ENCODE measurements at places on chromosomes 12 and 14.
A peak's percentile ranks its signal among the peaks of the same experiment; 100 is the strongest.

- DNase-seq, result no peak
- H3K36me3 ChIP-seq, result no peaks in the 10 kb centered on the region
- no peak overlapping the region for H3K27ac ChIP-seq
Observed at GRCh38 chr14:79177106-79177505, 1006.9 kb downstream of the NRXN3 start.

DNA sequence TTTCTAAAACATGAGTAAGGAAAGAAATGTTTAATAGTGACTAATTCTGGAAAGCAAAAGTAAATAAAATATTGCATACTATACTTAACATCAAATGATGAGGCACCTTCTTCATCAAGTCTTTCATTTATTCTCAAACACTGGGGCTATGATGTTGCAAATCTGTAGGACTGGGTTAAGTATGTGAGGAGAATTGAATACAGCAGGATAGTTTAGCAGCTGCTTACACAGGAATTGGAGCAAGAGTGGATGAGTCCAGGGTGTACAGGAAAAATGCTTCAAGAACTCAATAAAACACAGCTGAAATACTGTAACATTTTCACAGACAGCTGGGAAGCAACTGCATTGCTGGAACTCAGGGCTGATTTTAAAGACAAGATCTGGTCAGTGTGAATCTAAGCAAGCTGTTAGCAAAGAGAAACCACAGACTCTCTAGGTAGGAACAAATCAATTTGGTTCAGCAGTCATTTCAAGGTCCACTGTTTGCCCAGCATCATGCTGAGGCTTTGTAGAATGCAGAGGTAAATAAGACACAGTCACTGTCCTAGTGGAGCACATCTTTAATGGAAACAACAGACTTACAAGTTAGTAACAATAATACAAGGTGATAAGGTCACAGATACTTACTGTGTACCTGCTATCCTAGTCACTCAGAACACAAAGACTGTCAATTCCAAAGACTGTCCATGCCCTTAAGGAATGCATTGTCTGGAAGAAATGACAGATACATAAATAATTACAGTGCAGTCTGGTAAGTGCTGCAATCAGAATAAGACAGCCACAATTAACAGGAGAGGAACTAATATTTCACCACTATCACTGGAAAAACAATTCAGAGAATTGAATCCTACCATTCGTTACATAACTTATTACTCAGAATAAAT, 96.8 kb upstream of the DACT1 start:
- H3K4me3 ChIP-seq, result no peak overlapping the region
- peaks cover 4% of the 10 kb centered on the region for H3K36me3 ChIP-seq
- DNase-seq, result no peak
- no peak overlapping the region for H3K27ac ChIP-seq
- H3K4me1 ChIP-seq, result no peaks in the 10 kb centered on the region

GRCh38 chr14:32474478-32475195, 145.5 kb downstream of the AKAP6 start:
- no peak for DNase-seq
- H3K4me1 ChIP-seq, result peaks cover 23% of the 10 kb centered on the region
- no peaks in the 10 kb centered on the region for H3K27me3 ChIP-seq
- H3K4me3 ChIP-seq, result no peak overlapping the region
- H3K36me3 ChIP-seq, result no peaks in the 10 kb centered on the region

DNA sequence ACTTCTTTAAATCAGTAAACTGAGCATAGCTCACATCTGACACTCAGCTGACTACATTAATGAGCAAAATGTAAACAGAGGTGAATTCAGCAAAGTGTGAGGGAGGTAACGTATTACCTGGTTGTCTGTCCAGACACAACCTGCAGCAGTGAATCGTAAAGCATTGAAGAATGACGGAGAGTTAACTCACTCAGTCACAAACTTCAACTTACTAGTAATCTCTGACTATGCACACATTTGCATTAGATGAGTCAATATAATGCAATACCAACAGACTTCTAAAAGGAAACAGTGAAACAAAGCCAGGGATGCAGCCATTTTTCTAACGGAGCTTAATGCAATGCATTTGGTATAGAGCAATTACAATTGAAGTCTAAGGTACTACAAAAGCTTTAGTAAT, 40.0 kb downstream of the STX2 start:
- no peak for DNase-seq
- H3K4me1 ChIP-seq, result no peaks in the 10 kb centered on the region
- no peaks in the 10 kb centered on the region for H3K27me3 ChIP-seq
- peaks cover 5% of the 10 kb centered on the region for H3K36me3 ChIP-seq

DNA sequence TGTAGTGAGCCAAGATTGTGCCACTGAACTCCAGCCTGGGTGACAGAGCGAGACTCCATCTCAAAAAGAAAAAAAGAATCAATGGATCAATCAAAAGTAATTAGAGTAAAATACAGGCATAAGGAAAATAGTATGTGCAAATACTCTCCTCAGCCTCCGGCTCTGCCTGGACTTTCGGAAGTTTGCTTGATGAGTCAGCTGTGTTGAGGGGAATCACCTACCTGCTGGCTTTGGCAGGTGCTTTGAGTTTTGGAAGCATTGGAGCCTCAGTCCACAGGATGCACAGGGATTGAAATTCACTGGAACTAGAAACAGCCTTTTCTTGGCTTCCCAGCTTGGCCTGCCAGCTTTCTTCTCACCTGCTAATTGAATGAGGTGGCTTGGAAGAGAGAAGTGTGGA, 268.2 kb downstream of the PCNX1 start:
- H3K4me1 ChIP-seq, result no peaks in the 10 kb centered on the region
- H3K36me3 ChIP-seq, result no peaks in the 10 kb centered on the region
- H3K4me3 ChIP-seq, result no peak overlapping the region
- H3K27ac ChIP-seq, result no peak overlapping the region
- H3K27me3 ChIP-seq, result no peaks in the 10 kb centered on the region

DNA sequence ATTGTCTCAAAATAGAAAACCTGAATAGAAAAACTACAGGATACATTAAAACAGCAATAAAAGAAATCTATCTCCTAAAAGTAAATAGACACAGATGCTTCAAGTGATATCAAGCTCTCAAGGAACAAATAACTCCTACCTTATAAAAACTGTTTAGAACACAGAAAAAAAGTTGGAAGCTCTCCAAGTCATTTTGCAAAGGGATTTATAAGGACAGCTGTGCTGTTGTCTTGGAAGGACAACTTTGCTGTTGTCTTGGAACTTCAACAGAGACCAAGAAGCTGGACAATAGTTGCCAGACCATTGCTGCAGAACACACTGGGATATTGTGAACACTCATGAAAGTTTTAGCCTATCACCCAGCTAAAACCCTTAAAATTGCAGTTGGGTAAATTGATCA, 780.7 kb downstream of the FLRT2 start:
- H3K4me1 ChIP-seq, result no peaks in the 10 kb centered on the region
- no peaks in the 10 kb centered on the region for H3K27me3 ChIP-seq
- no peak overlapping the region for H3K27ac ChIP-seq
- no peak for DNase-seq
- H3K4me3 ChIP-seq, result no peak overlapping the region
- no peaks in the 10 kb centered on the region for H3K36me3 ChIP-seq

- no peak for DNase-seq
- H3K27ac ChIP-seq, result no peak overlapping the region
- H3K4me1 ChIP-seq, result no peaks in the 10 kb centered on the region
- H3K27me3 ChIP-seq, result no peaks in the 10 kb centered on the region
- H3K36me3 ChIP-seq, result no peaks in the 10 kb centered on the region
- no peak overlapping the region for H3K4me3 ChIP-seq
Observed at GRCh38 chr12:29921307-29921706, 137.6 kb upstream of the TMTC1 start.

GRCh38 chr12:12528361-12529270, 34.0 kb downstream of the DUSP16 start:
- no peak overlapping the region for H3K4me3 ChIP-seq
- peaks cover 5% of the 10 kb centered on the region for H3K4me1 ChIP-seq
- no peaks in the 10 kb centered on the region for H3K27me3 ChIP-seq

- no peak overlapping the region for H3K27ac ChIP-seq
- no peak overlapping the region for H3K4me3 ChIP-seq
- no peaks in the 10 kb centered on the region for H3K4me1 ChIP-seq
- no peak for DNase-seq
Observed at GRCh38 chr12:66683073-66683472, 4.2 kb upstream of the GRIP1 start.

GRCh38 chr12:57452181-57452936, 2.7 kb upstream of the INHBE start:
- H3K27me3 ChIP-seq, result no peaks in the 10 kb centered on the region

DNA sequence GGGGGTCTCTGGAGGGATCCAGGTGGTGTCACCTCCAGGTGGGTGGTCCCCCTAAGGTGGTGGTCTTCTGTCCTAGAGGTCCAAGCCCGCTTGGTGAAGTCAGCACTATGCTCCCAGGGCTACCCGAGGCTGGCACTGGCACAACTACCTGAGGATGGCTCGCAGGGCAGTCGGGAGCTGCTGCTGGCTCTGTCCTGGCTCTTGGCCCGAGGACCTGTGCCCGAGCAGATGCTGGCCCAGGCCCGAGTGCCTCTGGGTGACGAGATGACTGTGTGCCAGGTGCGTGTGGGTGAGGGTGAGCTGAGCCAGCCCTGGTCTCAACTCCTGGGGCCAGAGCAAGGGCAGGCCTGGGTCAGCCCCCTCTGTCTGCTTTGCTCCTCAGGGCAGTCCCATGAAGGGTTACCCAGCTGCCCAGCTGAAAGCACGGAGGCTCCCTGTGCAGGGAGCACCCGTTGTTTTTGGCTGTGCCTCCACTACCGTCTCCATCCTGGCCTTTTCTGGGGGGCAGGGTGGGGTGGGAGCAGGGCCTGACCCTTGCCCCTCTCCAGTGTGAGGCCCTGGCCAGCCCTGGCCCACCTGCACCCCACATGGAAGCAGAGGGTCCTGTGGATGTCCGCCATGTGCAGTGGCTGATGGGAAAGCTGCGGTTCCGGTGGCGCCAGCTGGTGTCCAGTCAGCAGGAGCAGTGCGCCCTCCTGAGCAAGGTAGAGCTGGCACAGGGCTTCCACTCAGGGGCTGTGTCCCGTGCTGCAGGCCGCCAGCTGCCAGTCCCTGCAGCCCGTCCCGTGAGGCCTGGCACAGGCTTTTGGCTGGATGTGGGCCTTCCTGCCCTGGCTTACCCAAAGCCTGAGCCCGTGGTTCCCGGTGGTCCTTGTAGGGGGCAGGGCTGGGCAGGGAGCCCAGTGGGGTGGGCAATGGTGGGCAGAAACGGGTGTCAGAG, 1.3 kb downstream of the TEDC1 start:
- no peaks in the 10 kb centered on the region for H3K27me3 ChIP-seq
- H3K27ac ChIP-seq, result peak overlapping the region; percentile 90
- H3K4me1 ChIP-seq, result peaks cover 38% of the 10 kb centered on the region
- H3K4me3 ChIP-seq, result peak overlapping the region; percentile 83
- no peak for DNase-seq

DNA sequence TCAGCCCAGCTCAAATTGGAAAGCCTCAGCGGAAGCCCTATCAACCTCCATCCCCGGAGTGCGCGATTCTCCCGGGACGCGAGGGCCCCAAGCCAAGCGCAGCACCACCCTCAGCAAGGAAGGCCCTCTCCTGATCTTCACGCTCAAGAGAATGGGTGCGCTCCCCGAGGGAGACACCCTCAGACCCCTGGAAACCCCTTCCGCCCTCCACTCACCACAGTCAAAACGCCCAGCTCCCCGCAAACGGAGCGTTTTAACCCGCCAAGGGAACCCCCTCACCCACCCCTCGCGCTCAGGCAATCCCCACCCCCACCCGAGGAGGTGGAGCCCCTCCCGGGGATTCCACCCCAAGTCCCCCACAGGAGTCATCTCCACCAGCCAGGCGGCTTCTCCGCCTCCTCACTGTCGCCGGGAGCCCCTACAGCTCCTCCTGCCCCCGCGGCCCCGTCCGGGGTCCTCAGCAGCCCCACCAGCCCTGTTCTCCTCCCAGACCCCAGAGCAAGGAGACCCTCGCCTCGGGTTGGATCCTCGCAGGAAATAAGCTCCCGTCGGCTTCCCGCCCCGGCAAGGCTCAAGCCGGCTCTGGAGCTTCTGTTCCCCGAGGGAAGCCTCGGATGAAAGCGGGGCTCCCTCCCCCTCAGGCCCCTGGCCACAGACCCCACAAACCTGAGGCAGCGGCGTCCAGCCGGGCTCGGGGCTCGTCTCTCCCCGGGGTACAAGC, 507 bp downstream of the BAZ2A start:
- H3K4me3 ChIP-seq, result peak overlapping the region; percentile 99
- peaks cover 26% of the 10 kb centered on the region for H3K36me3 ChIP-seq
- H3K4me1 ChIP-seq, result peaks cover 36% of the 10 kb centered on the region
- no peak for DNase-seq
